ENCODE measurements at places on chromosomes 13 and 19.

DNA sequence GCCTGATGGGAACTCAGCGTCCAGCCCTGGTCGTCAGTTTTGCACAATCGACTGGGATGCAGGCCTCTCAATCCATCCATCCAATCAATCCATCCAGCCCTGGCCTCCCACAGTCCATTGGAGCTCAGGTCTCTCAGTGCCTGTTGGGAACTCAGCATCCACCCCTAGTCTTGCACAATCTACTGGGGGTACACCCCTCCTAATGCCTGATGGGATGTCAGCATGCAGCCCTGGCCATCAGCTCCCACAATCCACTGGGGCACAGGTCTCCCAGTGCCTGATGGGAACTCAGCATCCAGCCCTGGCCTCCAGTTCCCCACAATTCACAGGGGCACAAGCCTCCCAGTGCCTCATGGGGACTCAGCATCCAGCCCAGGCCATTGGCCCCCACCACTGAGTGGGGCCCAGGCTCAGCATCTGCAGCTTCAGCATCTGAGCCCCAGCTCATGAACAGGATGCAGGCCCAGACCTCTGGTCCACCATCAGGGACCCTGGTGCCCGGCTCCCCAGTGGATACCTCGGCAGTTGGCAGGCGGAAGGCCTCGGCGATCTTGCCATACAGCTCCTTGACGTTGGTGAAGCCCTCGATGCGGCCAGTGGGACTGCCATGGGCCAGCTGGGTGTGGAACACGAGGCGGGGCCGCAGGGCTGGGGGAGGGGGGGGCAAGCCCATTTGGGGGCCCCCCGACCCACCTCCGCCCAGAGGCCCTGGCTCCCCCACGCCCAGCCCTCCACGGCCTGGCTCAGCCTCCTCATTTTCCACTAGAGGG is 7.2 kb upstream of the PTGER1 start:
- H3K27ac ChIP-seq, result no peak overlapping the region
- H3K4me1 ChIP-seq, result peaks cover 2% of the 10 kb centered on the region
- H3K27me3 ChIP-seq, result no peaks in the 10 kb centered on the region
- no peak overlapping the region for H3K4me3 ChIP-seq

GRCh38 chr19:49387936-49388372 is at the start of gene KASH5:
KASH5 (plus strand) TSS chr19:49388249; CDS start chr19:49390884, 2,635 bp downstream.
- H3K4me3 ChIP-seq, result no peak within 1 kb of the TSS
- H3K36me3 ChIP-seq, result no peaks in the 10 kb centered on the region
- no peak within 1 kb of the TSS for H3K27ac ChIP-seq
- no peaks in the 10 kb centered on the region for H3K27me3 ChIP-seq
- no peak for DNase-seq

DNA sequence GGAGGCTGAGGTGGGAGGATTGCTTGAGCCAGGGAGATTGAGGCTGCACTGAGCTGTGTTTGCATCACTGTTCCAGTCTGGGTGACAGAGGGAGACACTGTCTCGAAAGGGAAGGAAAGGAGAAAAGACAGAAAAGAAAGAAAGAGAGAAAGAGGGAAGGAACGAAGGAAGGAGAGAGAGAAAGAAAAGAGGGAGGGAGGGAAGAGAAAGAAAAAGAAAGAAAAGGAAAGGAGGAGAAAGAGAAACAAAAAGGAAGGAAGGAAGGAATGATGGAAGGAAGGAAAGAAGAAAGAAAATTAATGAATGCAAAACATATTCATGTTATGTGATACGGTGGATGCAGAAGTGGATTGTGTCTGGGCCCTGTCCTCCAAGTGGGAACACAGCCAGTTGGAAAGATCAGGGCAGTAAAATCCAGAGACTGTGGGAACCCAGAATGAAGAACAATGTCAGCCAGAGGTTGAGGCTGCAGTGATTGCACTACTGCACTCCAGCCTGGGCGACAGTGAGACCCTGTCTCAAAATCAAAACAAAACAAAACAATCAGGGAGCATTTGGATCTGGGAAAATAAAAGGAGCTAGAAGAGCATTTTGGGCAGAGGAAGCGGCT is 6.2 kb downstream of the PHLDB3 start:
- no peak overlapping the region for H3K27ac ChIP-seq
- H3K27me3 ChIP-seq, result peaks cover 3% of the 10 kb centered on the region
- no peak overlapping the region for H3K4me3 ChIP-seq
- H3K36me3 ChIP-seq, result 0 out of 2 replicates have a peak, but pooled peaks cover 4% of the 10 kb centered on the region
- H3K4me1 ChIP-seq, result 0 out of 2 replicates have a peak, but pooled peaks cover 4% of the 10 kb centered on the region

GRCh38 chr13:40564342-40565001 is 102.0 kb downstream of the FOXO1 start:
- no peak for DNase-seq
- 0 out of 2 replicates have a peak, but pooled peaks cover 12% of the 10 kb centered on the region for H3K36me3 ChIP-seq
- no peak overlapping the region for H3K27ac ChIP-seq
- peaks cover 10% of the 10 kb centered on the region for H3K4me1 ChIP-seq
- no peaks in the 10 kb centered on the region for H3K27me3 ChIP-seq

- no peak overlapping the region for H3K27ac ChIP-seq
- H3K27me3 ChIP-seq, result no peaks in the 10 kb centered on the region
- peaks cover 13% of the 10 kb centered on the region for H3K4me1 ChIP-seq
- H3K4me3 ChIP-seq, result peak overlapping the region; percentile 31
- H3K36me3 ChIP-seq, result no peaks in the 10 kb centered on the region
Observed at GRCh38 chr19:47239610-47240296, 8.8 kb upstream of the BBC3 start.

- no peak for DNase-seq
- H3K27me3 ChIP-seq, result no peaks in the 10 kb centered on the region
Observed at GRCh38 chr13:112756081-112756480, 66.2 kb downstream of the ATP11A start.

DNA sequence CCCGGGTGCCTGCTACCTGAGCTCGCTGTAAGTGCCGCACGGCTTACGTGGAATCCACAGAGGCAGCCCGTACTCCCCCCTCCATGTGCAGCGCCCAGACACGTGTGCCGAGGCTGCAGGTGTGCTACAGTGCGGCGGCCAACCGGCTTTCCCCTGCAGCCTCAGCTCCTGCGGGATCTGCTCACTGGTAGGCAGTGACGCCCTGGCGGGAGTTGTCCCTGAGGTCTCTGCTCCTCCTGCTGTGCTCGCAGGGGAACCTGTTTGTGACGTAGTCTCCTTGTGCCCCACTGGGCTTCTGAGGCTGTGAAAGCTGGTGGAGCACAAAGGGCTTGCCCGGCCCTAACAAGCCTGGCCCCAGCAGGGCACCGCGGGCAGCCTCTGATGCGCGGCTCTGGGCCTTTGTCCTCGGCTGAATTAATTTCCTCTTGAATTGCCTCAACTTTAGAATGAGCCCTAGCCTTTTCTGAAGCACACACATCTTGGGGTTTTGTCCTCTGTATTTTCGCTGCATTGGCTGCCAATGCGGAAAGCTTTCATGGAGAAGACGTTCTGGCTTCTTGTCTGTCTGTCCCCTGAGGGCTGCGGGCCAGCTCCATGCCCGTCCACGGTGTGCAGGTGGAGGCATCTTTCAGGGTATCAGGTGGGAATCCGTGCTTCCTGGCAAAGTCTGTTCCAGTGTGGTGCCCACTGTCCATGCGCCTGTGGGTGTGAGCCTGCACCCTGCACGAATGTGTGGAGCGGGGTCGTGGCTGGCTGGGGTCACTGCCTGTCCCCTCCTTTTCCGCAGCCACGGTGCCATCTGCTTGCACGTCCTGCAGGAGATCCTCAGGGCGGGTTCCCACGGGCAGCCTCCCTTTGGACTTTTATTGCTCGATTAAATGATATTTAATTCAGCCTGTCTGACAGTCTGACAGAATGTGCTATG is 77.3 kb upstream of the MCF2L start:
- H3K4me1 ChIP-seq, result peaks cover 21% of the 10 kb centered on the region
- H3K27me3 ChIP-seq, result no peaks in the 10 kb centered on the region

DNA sequence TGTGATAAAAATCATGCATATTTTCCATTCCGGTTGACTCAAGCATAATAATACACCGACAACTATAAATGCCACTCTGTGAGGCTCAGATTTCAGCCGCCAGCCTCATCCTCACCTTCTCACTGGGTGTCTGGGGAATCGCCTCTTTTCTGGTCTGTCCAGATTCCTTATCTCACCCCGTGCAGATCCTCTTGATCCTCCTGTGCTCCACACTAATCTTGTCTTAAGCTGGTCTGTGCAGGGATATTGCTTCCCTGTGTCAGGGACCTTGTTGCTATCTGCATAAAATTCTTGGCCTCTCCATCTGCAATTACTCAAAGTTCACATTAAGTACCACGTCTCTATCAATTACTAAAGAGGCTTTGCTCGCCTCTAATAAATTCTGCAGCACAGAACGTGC is 116.6 kb upstream of the SPACA7 start:
- no peaks in the 10 kb centered on the region for H3K27me3 ChIP-seq
- no peaks in the 10 kb centered on the region for H3K36me3 ChIP-seq
- H3K4me3 ChIP-seq, result no peak overlapping the region
- no peak for DNase-seq

DNA sequence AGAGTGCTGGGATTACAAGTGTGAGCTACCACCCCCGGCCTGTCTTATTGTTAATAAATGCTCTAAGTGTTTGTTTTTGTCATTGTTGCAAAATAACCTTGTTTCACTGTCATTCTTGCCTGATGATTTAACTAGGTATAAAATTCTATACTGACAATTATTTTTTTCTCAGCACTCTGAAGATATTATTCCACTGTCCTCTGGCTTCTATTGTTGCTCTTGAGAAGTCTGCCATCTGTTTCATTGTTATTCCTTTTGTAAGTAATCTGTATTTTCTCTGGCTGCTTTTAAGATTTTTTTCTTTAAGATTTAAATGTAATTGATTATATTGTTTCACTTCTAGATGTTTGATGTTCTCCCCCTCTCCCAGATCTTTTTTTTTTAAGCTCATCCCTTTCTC is 17.6 kb downstream of the ZNF420 start:
- H3K27ac ChIP-seq, result no peak overlapping the region
- H3K27me3 ChIP-seq, result no peaks in the 10 kb centered on the region
- H3K4me1 ChIP-seq, result no peaks in the 10 kb centered on the region
- H3K36me3 ChIP-seq, result no peaks in the 10 kb centered on the region
- no peak overlapping the region for H3K4me3 ChIP-seq

DNA sequence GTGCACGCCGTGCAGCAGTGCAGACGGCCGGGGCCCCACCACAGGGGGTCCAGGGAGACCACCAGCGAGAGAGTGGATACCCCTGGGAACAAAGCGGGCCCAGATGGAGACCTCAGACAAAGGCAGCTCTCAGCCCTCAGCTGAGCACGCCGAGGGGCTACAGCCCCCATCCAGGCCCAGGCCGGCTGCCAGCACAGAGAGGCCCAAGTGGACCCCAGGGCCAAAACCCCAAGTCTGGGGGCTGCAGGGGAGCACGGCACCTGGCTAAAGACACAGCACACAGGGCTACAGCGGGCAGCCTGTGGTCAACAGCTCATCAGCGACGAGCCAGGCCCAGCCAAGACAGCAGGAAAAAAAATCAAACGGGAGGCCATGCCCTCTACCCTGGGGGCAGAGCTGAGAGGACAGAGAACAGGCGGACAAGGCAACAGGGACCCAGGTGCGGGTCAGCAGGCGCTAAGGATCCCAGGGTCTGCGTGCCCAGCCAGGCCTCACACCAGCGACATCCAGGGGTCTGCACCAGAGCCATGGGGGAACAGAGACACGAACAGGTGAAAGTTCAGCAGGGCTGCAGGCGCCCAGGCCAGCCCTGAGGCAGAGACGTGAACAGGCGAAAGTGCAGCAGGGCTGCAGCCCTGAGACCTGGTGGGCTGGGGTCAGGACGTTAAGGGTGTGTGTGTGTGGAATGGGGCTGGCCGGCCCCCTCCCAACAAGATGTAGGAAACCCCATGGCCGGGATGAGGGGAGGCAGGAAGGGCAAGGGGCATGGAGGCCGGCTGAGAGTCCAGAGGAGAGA is 34.3 kb downstream of the RASA3 start:
- no peaks in the 10 kb centered on the region for H3K4me1 ChIP-seq
- no peak for DNase-seq
- no peak overlapping the region for H3K4me3 ChIP-seq
- H3K27me3 ChIP-seq, result no peaks in the 10 kb centered on the region
- no peak overlapping the region for H3K27ac ChIP-seq
- no peaks in the 10 kb centered on the region for H3K36me3 ChIP-seq

GRCh38 chr13:33541456-33541855 is 255.9 kb upstream of the STARD13 start:
- H3K27ac ChIP-seq, result no peak overlapping the region
- H3K4me1 ChIP-seq, result no peaks in the 10 kb centered on the region
- H3K36me3 ChIP-seq, result no peaks in the 10 kb centered on the region
- no peak overlapping the region for H3K4me3 ChIP-seq

DNA sequence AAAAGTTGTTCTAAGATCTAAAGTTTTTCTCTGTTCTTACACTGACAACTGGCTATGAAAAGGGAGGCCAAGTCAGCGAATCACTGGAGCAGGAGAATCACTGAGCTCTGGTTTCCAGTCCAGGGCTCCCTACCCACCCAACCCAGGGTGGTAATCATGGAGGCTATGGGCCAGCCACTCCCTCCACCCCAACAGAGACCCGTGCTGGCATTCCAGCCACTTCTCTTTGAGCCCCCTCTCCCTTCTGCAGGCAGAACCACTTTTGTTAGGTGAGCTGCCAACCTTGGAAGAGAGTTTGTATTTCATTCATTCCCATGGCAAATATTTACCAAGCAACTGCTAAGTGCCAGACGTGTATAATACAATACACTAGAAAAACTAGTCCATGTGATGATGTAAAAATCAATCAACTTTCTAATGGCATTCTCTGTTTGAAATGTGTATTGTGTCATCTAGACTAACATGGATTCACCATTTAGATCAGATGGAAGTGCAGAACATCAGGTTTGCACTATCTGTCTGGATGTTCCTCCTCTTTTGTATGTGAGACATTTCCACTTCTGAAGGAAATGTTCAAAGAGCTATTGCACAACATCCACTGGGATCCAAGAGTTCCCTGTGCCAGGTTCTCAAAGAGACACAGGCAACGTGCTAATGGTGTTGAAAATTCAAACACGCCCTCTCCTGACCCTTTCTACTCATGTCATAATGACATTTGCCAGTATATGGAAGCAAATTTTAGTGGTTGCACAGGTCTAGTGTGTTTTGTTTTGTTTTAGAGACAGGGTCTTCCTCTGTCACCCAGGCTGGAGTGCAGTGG is 5.3 kb downstream of the MLNR start:
- no peak overlapping the region for H3K4me3 ChIP-seq
- H3K27me3 ChIP-seq, result peaks cover 27% of the 10 kb centered on the region
- no peaks in the 10 kb centered on the region for H3K4me1 ChIP-seq
- H3K27ac ChIP-seq, result no peak overlapping the region
- H3K36me3 ChIP-seq, result no peaks in the 10 kb centered on the region

- no peaks in the 10 kb centered on the region for H3K36me3 ChIP-seq
- H3K27me3 ChIP-seq, result no peaks in the 10 kb centered on the region
Observed at GRCh38 chr19:58531034-58531840, 11.6 kb upstream of the ZBTB45 start.

GRCh38 chr13:30268673-30269072 is 38.7 kb downstream of the KATNAL1 start:
- H3K4me3 ChIP-seq, result no peak overlapping the region
- H3K27ac ChIP-seq, result no peak overlapping the region
- no peak for DNase-seq
- H3K4me1 ChIP-seq, result no peaks in the 10 kb centered on the region
